ENCODE measurements at places on chromosomes 7 and 10.
A peak's percentile ranks its signal among the peaks of the same experiment; 100 is the strongest.

DNA sequence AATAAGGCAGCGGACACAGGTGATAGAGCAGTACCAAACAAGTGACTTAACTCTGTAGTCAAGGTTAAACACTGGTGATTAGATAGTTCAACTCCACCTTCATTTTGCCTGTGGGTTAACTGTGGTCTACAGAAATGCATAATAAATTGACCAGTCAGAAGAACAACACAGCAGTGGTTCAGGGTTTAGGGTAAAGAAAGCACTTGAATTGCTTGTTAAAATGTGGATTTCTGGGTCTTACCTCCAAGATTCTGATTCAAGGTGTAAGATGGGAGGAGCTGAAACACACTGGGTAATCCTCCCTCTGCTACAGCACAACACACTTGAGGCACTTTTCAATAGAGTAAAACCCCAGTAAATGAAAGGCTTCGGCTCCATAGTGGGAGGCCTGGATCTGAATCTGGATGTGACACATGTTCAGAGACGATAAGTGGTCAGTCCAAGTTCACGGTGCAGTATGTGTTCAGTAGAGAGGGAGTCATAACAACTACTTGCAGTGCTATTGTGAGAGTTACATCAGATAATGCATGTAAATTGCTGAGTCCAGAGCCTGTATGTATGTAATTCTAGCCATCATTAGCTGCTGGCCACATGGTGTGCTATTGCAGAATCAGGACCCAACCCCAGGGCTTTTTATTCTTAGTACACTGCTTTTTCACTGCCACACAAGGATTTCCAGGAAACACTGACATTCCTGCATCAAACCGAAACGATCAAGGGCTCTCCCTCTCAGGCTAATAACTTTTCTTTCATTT is 141.7 kb downstream of the SORCS1 start:
- peak; percentile 23 for DNase-seq

GRCh38 chr10:51023636-51024035 is 50.7 kb upstream of the PRKG1 start:
- DNase-seq: no peak

DNA sequence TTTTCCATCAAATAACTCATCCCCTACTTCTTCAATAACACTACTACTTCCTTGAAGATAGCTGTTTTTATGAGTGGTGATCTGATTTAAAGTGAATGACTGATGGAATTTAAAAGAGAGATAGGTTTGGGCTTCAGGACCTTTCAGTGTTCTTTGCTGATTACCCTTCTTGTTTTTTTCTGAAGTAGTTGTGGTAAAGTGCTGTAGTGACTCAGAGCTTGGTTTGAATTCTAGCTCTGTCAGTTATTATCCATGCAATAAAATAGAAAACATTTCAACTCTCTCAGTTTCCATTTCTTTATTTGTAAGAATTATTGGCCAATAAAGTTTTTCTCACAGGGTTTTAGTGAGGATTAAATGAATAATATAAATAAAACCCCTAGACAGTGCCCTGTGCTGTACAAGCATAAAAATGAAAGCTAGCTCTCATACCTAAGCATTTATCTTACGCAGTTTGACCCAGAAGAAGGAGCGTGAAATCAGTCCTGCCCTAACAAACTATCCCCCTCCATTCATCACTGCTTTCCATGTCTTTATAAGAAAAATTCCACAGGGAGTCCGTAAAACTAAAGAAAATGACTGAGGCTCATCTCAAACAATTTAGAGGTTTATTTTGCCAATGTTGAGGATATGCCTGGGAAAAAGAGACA is 25.1 kb upstream of the AKAP9 start:
- no peak for DNase-seq

GRCh38 chr10:49446031-49446430 is 50.1 kb upstream of the DRGX start:
- DNase-seq: no peak

GRCh38 chr10:33893506-33893905 is 559.0 kb upstream of the NRP1 start:
- no peak for DNase-seq

- peak; percentile 4 for DNase-seq
These were observed 1.4 kb downstream of the SUPV3L1 start for GRCh38 chr10:69181433-69181832.

GRCh38 chr10:18554479-18554878 is 96.9 kb downstream of the NSUN6 start:
- DNase-seq: no peak

- no peak for DNase-seq
These were observed 27.7 kb upstream of the TM9SF3 start for GRCh38 chr10:96614515-96614914.

GRCh38 chr7:30780941-30781340 is 9.7 kb downstream of the MINDY4 start:
- no peak for DNase-seq

- DNase-seq: no peak
These were observed 34.5 kb downstream of the ZNF503 start for GRCh38 chr10:75367021-75367487.
